ENCODE measurements at places on chromosomes 5 and 9.

- no peak for DNase-seq
Observed at GRCh38 chr5:37721447-37721871, 118.4 kb downstream of the GDNF start.

DNA sequence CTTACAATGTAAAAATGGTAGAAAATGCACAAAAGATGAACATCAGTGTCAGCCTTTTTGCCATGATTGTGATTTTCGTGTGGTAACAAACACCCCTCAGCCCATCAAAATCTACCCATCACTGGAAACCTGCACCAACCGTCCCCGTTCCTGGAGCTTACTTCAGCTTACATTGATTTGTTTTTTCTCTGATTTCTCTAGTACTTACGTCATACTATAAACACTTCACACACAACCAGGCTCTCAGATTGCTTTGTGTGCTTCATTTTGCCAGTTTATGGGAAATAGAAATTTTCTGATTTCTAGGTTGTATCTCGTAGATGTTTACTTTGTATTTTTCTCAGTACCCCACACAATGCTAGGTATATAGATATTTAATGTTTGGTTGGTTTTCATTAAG, 129.1 kb downstream of the RAB3C start:
- no peak for DNase-seq

DNA sequence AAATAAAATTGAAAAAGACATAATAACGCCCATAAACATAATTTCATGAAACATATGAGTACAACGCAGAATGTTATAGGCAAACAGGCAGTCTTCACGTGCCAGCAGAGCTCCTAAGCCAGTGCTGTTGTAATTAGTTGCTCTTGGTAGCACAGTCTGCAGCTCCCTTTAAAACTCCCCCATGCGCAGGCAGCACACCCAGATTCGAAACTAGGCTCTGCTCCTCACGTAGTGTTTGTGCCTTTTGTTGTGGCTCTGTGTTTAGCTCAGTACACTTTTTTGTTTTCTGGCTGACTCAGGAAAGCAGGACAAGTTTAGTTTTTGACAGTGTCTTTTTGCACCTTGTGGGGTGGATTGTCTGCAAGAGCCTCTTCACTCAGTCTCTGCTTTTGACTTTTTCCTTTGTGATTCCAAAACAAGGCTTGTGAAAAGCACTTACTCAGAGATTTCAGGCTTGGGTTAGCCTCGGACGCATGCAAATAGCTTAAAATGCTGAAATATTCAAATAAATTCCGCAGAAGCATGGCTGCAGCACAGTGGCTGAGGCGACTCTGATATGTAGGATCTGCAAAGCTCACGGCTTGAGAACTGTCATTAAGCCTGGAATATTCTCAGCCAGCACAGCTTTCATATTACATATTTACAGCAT, 113.6 kb downstream of the IRX1 start:
- DNase-seq: no peak

- no peak for DNase-seq
Observed at GRCh38 chr5:181120306-181120705, 10.7 kb downstream of the OR2V1 start.
